ENCODE measurements at places on chromosomes 7 and 10.

- DNase-seq: no peak
These were observed 102.1 kb upstream of the PDGFA start for GRCh38 chr7:621572-622285.

- DNase-seq: no peak
These were observed 1.2 kb downstream of the AHCYL2 start for GRCh38 chr7:129225931-129226572.

GRCh38 chr10:74923556-74923955 is 97.2 kb downstream of the KAT6B start:
- DNase-seq: no peak

- no peak for DNase-seq
These were observed 3.4 kb upstream of the ADCK2 start for GRCh38 chr7:140669352-140669751.

- DNase-seq: no peak
These were observed 79.0 kb upstream of the CELF2 start for GRCh38 chr10:10938676-10939075.

DNA sequence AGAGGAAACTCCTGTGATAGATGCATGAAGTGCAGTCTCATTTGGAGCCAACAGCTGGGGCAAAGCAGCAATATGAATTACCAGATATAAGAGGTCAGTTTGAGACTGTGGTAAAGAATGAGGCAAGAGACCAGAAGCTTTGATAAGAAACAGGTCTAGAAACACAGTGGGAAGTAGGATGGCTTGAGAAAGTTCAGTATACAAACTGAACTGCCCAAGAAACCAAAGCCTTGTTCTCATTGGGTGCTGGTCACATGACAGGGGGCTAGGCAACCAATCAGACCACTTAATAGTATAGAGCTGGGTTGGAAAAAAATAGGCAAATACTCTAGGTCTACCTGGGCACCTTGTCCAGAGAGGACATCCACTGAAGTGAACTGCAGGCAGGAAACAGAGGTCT is 46.2 kb upstream of the PLCE1 start:
- no peak for DNase-seq

GRCh38 chr10:79125092-79125491 is 56.3 kb downstream of the ZMIZ1 start:
- DNase-seq: no peak

DNA sequence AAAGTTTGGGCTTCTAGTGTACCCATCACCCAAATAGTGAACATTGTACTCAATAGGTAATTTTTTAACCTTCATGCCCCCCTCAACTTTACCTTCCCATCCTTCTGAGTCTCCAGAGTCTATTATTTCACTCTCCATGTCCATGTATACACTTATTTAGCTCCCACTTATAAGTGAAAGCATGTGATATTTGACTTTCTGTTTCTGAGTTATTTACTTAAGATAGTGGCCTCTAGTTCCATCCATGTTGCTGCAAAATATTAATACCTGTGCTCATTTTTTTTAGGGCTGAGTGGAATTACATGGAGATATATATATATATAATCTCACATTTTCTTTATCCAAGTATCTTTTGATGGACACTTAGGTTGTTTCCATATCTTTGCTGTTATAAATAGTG is 21.1 kb upstream of the PHF14 start:
- no peak for DNase-seq

DNA sequence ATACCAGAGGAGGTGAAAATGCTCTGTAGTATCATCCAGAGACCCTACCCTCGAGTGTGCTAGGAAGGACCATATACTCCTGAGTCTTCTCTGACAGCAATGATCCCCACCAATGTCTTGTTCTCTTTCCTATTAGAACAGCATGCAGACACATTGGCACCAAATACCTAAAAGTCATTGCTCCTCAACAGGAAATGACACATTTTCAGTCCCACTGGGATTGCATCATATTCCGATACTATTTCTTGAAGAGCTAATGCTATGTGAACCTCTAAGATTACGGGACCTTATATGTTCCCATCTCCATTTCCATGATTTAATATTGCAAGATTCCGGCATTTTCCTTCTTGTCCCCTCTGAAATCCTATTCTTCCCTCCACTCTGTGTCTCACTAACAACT is 177.4 kb downstream of the NRP1 start:
- DNase-seq: no peak

DNA sequence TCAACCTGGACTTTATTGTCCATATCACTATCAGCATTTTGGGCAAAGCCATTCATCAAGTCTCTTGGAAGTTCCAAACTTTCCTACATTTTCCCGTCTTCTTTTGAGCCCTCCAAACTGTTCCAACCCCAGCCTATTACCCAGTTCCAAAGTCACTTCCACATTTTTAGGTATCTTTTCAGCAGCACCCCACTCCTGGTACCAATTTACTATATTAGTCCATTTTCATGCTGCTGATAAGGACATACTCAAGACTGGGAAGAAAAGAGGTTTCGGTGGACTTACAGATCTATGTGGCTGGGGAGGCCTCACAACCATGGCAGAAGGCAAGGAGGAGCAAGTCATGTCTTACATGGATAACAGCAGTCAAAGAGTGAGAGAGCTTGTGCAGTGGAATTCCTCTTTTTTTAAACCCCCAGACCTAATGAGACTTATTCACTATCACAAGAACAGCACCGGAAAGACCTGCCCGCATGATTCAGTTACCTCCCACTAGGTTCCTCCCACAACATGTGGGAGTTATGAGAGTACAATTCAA is 50.2 kb downstream of the NRF1 start:
- DNase-seq: no peak

GRCh38 chr7:114153700-114154099 is 234.9 kb upstream of the PPP1R3A start:
- no peak for DNase-seq

- DNase-seq: no peak
These were observed 15.6 kb downstream of the RGS10 start for GRCh38 chr10:119526621-119527592.

DNA sequence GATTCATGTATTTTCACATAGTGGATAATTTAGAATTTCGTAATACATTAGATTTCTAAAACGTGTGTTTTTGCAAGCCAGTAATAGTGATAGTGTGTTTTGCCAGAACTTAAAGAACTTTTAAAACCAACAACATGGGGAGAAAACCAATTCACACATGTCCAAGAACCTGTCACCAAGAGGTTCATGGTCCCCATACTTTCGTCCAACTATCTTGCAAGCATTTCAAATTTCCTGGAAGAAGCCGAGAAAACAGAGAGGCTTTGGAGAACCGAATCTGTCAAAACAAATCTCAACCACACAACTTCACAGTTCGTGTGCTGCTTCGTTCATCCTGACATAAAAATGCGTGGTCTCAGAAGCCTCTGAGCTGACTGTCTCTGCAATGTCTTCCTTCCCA is 31.9 kb downstream of the GFRA1 start:
- no peak for DNase-seq

Data from stimulated activated CD4-positive, alpha-beta T cell treated with anti-CD3 and anti-CD28 coated beads, Interleukin-12 subunit alpha, Interleukin-12 subunit beta, amount 100 ng/mL, for 4 hours (primary cell).